Activated CD4-positive, alpha-beta T cell treated with anti-CD3 and anti-CD28 coated beads, Interleukin-2, amount 10 ng/mL, durations not matched to agents 24 days and 14 days (primary cell): ENCODE measurements at places on chromosomes 11 and 22. TPM values are rescaled to one million over a fixed set of nuclear protein-coding genes. Genes with fewer than 3 reads are reported as not detected.

The IRAG1 gene
- not detected in 2 replicates for total RNA-seq

The APOA5 gene
- not detected in 2 replicates for total RNA-seq

The KCTD14 gene
- total RNA-seq: 0.35 TPM in 1 of 2 replicates, not detected in the other

The CD82 gene
- 448 and 469 TPM in 2 replicates for total RNA-seq

The CCDC34 gene
- total RNA-seq: 10.1 and 12.7 TPM in 2 replicates

The PVALB gene
- total RNA-seq: not detected in 2 replicates
